Cerebellum (tissue), 4 donors: ENCODE measurements at places on chromosomes 12 and 14. TPM values are rescaled to one million over a fixed set of nuclear protein-coding genes. Genes with fewer than 3 reads are reported as not detected.

DNA sequence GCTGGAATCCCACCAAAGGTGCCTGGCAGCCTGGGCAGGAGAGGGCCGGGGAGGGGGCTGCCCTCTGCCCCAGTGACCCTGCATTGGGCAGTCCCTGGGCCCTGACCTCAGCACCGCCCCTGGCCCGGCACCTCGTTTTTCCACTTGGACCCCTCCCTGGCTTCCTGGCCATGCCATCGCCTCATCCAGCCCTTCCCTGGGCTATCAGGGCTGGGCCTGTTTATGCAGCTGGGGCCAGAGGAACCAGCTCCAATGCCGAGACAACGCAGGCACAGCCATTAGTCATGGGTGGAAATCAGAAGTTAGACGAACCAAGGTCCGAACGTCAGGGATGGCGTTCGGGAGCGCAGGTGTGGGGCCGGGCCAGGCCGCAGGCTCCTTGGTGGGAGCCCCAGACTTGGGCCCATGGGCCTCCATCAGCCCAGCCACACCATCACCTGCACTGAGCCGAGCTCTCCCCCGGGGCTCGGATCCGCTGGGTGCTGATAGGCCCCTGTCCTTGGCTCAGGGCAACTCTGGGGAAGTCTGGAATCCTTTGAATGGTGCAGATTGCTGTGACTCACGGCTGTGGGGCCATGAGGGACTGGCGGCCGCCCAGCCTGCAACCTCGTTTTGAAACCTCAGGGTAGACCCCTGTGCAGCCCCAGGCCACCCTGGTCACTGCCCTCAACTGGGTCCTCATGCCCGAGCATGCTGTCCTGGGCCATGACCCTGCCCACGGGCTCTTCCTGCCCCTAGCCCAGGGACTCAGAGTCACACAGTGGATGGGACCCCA is 169.4 kb downstream of the KIF26A start:
- no peak for DNase-seq

DNA sequence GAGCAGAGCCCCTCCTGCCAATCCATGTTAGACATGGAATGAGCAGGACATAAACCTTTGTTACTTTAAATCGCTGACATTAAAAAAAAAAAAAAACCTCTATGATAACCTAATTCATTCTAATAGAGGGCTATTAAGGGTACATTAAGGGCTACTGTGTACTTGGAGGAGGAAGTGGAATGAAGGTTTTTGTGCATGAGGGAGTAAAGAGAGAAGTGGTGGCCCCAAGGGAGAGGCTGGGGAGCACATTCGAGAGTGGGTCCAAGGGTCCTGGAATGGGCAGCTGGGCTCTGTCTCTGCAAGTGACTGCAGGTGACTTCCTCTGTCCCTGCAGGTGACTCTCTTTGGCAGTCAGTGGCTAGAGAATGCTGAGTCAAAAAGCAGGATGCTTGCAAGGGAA is 32.1 kb upstream of the PTGDR start:
- no peak for DNase-seq

DNA sequence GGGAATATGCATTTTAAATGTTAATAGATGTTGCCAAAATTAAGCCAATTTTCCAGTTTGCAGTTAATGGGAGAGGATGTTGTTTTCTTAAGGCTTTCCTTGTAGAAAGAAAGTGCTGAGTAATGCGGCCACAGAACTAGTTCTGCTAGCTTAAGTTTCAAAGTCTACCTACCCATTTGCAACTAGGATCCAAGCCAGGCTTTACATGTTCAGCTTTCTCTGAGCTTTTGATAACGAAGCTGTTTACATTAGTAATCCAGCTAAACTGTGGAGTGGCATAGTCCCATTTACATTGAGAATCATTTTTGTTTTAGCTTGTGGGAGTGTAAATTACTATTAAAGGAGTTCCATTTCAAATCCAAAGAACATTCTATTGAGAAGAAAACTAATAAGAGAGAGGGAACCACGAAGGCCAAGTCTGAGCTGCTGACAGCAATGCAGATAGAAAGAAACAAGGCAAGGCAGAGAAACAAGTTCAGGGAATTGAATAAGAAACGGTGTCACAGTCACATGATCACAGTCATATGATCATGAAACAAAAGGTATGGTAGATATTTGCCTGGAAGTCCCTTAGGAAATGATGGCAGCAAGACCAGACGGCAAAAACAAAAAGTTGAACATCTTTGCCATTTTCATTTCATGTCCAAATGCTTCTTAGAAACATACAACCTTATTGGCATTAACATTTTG is 274.9 kb downstream of the PAWR start:
- no peak for DNase-seq

GRCh38 chr12:54056110-54056509 is 2.5 kb downstream of the HOXC4 start:
- DNase-seq = no peak

- no peak for DNase-seq
Measured at GRCh38 chr12:49905718-49906314, 2.1 kb upstream of the FAIM2 start.

GRCh38 chr12:122855071-122855829 is 20.0 kb downstream of the HIP1R start:
- no peak for DNase-seq

- no peak for DNase-seq
Measured at GRCh38 chr12:19206493-19207077, 77.1 kb downstream of the PLEKHA5 start.

DNA sequence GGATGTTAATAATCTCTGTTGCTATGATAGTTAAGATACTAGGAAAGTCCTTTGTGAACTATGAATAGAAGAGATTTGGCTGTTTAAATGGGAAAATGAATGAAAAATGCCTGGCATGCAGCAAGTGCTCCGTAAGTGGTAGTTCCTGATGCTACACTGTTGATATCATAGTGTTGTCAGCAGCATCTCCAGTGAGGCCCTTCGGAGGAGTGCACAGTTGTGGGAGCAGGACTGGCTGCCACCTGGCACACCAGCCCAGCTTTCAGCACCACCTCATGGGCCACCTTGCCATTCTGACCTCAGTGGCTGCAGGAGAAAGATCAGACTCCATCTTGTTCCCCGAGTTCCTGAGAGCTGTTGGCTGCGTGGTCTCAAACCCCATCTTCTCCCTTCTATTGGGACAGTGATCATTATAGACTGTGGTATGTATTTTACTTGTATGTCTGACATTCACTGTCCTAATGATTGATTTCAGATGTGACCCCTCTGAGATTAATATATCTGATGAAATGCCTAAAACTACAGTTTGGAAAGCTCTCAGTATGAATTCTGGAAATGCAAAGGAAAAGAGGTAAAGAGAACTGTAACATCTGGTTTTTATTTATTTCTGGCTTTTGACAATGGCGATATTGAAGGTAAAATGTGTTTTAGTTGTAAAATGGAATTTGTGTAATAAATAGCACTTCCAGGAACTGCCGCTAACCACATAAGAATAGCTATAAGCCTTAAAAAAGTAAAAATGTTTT is 80.9 kb downstream of the SLC4A8 start:
- DNase-seq = no peak

GRCh38 chr12:116222358-116222757 is 55.1 kb downstream of the MED13L start:
- DNase-seq = no peak

- no peak for DNase-seq
Measured at GRCh38 chr12:6114476-6114870, 10.0 kb downstream of the VWF start.

- no peak for DNase-seq
Measured at GRCh38 chr14:21965042-21965441, 291.4 kb upstream of the OR4E1 start.

- no peak for DNase-seq
Measured at GRCh38 chr12:91173124-91173523, 9.5 kb downstream of the DCN start.

- no peak for DNase-seq
Measured at GRCh38 chr12:4240981-4241380, 32.6 kb upstream of the CCND2 start.

DNA sequence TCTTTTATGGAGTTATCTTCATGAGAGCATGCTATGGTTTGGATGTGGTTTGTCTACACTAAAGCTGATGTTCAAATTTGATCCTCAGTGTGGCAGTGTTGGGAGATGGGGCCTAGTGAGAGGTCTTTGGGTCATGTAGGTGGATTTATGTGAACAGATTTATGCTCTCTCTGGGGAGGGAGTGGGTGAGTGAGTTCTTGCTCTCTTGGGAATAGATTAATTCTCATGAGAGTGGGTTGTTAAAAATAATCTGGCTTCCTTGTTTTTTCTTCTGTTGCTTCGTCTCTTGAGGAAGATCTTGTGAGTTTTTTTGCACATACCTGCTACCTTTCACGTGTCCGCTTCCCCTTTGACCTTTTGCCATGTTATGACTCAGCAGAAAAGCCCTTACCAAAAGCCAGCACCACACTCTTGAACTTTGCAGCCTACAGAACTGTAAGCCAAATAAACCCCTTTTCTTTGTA is 20.5 kb downstream of the DERA start:
- no peak for DNase-seq

- DNase-seq = peak; percentile 74
Measured at GRCh38 chr12:120234643-120235368, 30.7 kb downstream of the PXN start.

Gene KLRC3
- total RNA-seq = 5.7 TPM

Gene IAPP
- not detected for total RNA-seq

Gene RNASE1
- 14.5 TPM for total RNA-seq

Gene STYK1
- 4.9 TPM for total RNA-seq

Gene FBXW8
- total RNA-seq = 16.8 TPM

Gene CLEC4D
- not detected for total RNA-seq

Gene EGLN3
- 9.2 TPM for total RNA-seq

Gene TMCC3
- 14.2 TPM for total RNA-seq

Gene TMEM233
- total RNA-seq = not detected

Gene DHRS2
- total RNA-seq = 0.27 TPM

Gene CNTN1
- 350 TPM for total RNA-seq
